ENCODE measurements at places on chromosomes 3 and 15.

DNA sequence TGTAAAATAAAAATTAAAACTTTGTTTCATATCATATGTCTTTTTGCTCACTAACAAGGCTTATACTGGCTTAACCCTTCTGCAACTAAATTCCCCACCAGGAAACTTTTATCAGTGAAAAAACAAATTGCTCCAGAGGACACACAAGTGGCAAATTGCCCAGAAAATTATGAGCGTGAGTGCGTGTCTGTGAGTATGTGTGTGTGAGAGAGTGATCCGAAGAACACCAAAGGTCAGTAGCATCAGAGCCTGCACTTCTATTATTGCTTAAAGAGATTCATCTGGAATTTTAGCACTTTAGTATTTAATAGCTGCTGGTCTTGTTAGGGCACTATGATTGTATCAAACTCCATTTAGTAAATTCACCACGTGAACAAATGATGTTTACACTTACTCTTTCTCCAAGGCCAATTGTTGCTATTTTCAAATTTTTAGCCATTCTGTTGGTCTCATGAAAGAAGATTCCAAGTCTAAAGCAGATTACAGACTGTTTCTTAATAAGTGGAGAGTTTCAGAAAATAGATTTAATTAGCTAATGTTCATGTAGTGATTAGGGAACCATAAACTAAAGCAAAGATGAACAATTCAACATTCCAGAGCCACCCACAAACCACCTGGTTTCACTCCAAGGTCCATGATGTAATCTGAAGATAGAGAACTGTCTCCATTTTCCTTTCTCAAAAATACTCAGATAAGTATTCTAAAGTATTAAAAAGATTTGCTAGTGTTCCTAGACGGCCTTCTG, 91.1 kb upstream of the IL12A start:
- no peaks in the 10 kb centered on the region for H3K27me3 ChIP-seq
- no peak overlapping the region for H3K4me3 ChIP-seq
- H3K4me1 ChIP-seq: no peaks in the 10 kb centered on the region
- no peak for DNase-seq
- H3K27ac ChIP-seq: no peak overlapping the region

DNA sequence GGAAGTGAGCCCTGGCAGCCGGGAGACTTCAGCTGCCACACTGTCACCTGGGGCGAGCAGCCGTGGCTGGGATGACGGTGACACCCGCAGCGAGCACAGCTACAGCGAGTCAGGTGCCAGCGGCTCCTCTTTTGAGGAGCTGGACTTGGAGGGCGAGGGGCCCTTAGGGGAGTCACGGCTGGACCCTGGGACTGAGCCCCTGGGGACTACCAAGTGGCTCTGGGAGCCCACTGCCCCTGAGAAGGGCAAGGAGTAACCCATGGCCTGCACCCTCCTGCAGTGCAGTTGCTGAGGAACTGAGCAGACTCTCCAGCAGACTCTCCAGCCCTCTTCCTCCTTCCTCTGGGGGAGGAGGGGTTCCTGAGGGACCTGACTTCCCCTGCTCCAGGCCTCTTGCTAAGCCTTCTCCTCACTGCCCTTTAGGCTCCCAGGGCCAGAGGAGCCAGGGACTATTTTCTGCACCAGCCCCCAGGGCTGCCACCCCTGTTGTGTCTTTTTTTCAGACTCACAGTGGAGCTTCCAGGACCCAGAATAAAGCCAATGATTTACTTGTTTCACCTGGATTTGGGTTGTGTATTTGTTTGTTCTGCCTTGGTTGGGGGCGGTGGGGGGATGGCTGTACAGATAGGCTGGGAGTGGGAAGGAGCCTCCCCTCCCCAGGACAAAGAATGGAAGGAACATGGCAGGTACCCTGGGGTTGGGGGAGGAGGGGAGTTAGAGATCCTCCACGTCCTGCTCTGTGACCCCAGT, 2.9 kb upstream of the GRM2 start:
- H3K4me1 ChIP-seq: peaks cover 22% of the 10 kb centered on the region
- no peak for DNase-seq

- no peak overlapping the region for H3K4me3 ChIP-seq
- no peaks in the 10 kb centered on the region for H3K4me1 ChIP-seq
- H3K36me3 ChIP-seq: no peaks in the 10 kb centered on the region
Measured at GRCh38 chr15:34109797-34110663, 8.1 kb downstream of the PGBD4 start.

GRCh38 chr15:100878648-100879047, 983 bp upstream of the ALDH1A3 start:
- H3K27me3 ChIP-seq: peaks cover 16% of the 10 kb centered on the region
- H3K4me1 ChIP-seq: no peaks in the 10 kb centered on the region
- no peak overlapping the region for H3K4me3 ChIP-seq
- no peak for DNase-seq
- H3K36me3 ChIP-seq: no peaks in the 10 kb centered on the region

GRCh38 chr3:12138044-12138443, 20.7 kb downstream of the TIMP4 start:
- H3K4me3 ChIP-seq: no peak overlapping the region
- H3K36me3 ChIP-seq: no peaks in the 10 kb centered on the region
- no peak overlapping the region for H3K27ac ChIP-seq
- no peak for DNase-seq

DNA sequence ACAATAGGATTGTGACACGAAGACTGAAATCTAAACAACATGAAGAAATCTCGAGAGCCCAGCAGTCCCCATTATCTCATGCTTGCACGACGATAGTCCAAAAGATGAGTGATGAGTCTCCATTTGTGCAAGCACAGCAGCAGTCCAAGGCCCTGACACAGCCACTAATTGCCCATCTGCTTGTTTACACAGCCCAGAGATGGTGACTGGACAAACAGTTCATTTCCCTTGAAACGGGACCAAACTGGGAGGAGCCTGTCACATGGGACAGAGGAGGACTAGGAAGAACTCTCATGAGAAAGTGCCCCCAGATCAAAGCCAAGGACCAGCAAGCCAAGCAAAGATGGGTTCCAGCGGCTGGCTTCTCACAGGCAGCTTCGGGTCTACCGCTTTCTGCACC, 121.0 kb downstream of the GREM1 start:
- DNase-seq: no peak
- no peaks in the 10 kb centered on the region for H3K36me3 ChIP-seq
- no peak overlapping the region for H3K27ac ChIP-seq
- H3K4me3 ChIP-seq: no peak overlapping the region
- H3K4me1 ChIP-seq: no peaks in the 10 kb centered on the region
- peaks cover 6% of the 10 kb centered on the region for H3K27me3 ChIP-seq

- no peaks in the 10 kb centered on the region for H3K36me3 ChIP-seq
- H3K4me1 ChIP-seq: no peaks in the 10 kb centered on the region
- no peak overlapping the region for H3K4me3 ChIP-seq
- DNase-seq: no peak
- no peaks in the 10 kb centered on the region for H3K27me3 ChIP-seq
Measured at GRCh38 chr3:34863485-34863884, 775.8 kb upstream of the ARPP21 start.

DNA sequence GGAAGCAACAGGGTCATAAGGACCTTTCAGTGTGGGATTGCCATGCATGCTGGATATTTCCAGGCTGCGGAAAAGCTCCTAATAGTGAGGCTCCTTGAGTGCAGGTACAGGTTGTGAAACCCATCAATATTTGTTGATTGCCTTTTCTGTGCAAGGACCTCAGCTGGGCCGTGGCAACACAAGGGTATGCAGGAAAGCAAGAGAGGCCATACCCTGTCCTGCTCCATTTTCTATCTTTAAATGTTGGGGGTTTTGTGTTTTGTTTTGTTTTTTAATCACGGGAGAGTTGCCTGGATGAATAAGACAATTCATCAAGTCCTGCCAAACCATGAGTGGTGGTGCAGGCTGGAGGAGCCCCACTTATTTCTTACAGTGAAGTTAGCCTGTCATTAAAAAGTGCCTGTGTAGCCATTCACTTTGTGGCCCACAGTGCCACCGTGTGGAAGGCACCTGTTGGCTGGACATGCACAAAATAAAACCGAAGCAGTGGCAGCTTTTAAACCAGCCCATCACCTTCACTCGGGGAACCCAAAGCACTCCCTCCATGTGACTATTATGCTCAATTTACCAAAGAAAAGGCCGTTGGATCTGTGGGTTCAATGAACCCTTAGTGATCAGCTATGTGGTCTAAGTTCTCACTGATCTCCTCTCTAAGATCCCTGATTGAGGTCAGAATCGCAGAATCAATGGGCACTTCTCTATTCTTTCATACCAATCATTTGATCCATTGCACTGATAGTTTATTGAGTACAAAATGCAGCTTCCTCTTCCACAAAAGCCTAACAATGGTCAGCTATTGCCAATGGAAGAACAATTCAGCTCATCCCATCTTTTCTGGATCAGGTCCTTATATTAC, 42.2 kb downstream of the CLDN18 start:
- peak; percentile 6 for DNase-seq
- no peaks in the 10 kb centered on the region for H3K4me1 ChIP-seq
- H3K27me3 ChIP-seq: no peaks in the 10 kb centered on the region
- no peak overlapping the region for H3K27ac ChIP-seq
- H3K4me3 ChIP-seq: no peak overlapping the region
- no peaks in the 10 kb centered on the region for H3K36me3 ChIP-seq

- H3K4me1 ChIP-seq: no peaks in the 10 kb centered on the region
- H3K4me3 ChIP-seq: no peak overlapping the region
- no peaks in the 10 kb centered on the region for H3K27me3 ChIP-seq
- no peak overlapping the region for H3K27ac ChIP-seq
- no peaks in the 10 kb centered on the region for H3K36me3 ChIP-seq
Measured at GRCh38 chr3:18544146-18544545, 119.0 kb upstream of the SATB1 start.

DNA sequence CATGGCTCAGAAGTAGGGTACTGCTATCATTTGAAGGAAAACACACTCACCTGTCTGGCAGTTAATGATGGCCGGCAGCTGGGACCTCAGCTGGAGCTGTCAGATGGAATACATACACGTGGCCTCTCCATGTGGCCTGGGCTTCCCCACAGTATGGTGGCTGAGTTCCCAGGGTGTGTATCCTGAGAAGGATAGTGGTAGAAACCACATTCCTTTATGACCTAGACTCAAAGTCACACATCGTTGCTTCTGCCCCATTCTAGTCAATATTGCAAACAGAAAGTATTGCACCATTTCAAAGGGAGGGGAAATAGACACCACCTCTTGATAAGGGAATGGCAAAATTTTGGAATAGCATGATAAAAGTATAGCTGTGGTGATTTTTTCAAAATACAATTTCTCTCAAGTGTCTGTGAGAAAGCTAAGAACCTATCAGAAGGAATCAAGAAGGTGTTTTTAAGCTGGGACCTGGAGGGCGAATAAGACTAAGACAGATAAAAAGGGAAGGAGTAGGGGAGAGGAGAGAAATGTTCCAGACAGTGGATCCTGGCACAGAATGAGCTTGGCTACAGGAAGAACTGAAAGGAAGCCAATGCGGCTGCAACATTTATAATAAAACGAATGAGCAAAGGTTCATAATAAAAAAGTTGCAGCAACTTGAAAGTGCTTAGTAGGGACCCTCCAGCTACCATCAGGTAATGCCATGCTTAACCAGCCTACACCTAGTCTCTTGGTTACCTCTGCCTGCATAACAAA, 40.1 kb upstream of the GALNT15 start:
- peaks cover 6% of the 10 kb centered on the region for H3K27me3 ChIP-seq
- H3K36me3 ChIP-seq: no peaks in the 10 kb centered on the region
- H3K27ac ChIP-seq: no peak overlapping the region
- H3K4me1 ChIP-seq: no peaks in the 10 kb centered on the region
- DNase-seq: no peak

GRCh38 chr3:71629711-71630110, 46.2 kb upstream of the FOXP1 start:
- no peaks in the 10 kb centered on the region for H3K4me1 ChIP-seq
- H3K27me3 ChIP-seq: no peaks in the 10 kb centered on the region
- H3K4me3 ChIP-seq: no peak overlapping the region
- no peak for DNase-seq
- no peak overlapping the region for H3K27ac ChIP-seq
- no peaks in the 10 kb centered on the region for H3K36me3 ChIP-seq

DNA sequence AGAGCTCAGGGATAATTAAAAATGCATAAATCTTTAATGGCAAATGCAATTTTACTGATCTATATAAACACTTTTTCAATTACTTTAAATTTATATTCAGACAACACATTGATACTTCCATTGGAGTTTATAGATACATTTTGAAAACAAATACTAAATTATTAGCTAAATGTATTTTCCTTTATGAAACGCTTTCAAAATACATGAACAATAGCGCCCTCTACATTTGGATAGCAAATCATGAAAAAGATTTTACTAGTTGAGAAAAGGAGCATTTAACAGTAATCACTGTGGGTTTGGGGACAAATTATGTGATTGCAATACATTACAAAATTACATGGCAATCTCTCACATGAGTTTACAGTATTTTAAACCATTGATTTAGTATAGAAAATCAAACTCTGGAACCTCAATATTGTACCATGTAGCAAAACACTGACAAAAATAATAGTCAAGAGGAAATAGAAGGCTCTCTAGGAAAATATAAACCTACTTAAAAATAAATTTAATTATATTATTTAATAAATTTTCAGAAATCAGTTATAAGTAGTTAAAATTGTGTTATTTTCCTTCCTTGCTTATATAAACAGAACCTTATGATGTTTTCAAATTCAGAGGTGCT, 207.9 kb downstream of the ZIC1 start:
- H3K27me3 ChIP-seq: no peaks in the 10 kb centered on the region
- no peak overlapping the region for H3K27ac ChIP-seq
- no peaks in the 10 kb centered on the region for H3K36me3 ChIP-seq

GRCh38 chr15:71891026-71891425, 80.7 kb downstream of the NR2E3 start:
- no peaks in the 10 kb centered on the region for H3K27me3 ChIP-seq
- H3K27ac ChIP-seq: no peak overlapping the region
- H3K4me3 ChIP-seq: no peak overlapping the region
- DNase-seq: no peak
- no peaks in the 10 kb centered on the region for H3K4me1 ChIP-seq
- no peaks in the 10 kb centered on the region for H3K36me3 ChIP-seq

GRCh38 chr3:5186089-5186857, 1.2 kb upstream of the EDEM1 start:
- no peak for DNase-seq
- H3K4me3 ChIP-seq: no peak overlapping the region
- H3K27me3 ChIP-seq: no peaks in the 10 kb centered on the region
- peaks cover 21% of the 10 kb centered on the region for H3K4me1 ChIP-seq
- no peaks in the 10 kb centered on the region for H3K36me3 ChIP-seq

GRCh38 chr3:24503616-24504113, 9.0 kb upstream of the THRB start:
- no peaks in the 10 kb centered on the region for H3K27me3 ChIP-seq
- no peak for DNase-seq
- H3K4me3 ChIP-seq: no peak overlapping the region
- H3K4me1 ChIP-seq: no peaks in the 10 kb centered on the region

GRCh38 chr3:58874248-58874741, 175.5 kb downstream of the CFAP20DC start:
- H3K36me3 ChIP-seq: no peaks in the 10 kb centered on the region
- H3K27me3 ChIP-seq: no peaks in the 10 kb centered on the region
- H3K27ac ChIP-seq: no peak overlapping the region
- H3K4me1 ChIP-seq: no peaks in the 10 kb centered on the region
- DNase-seq: no peak

- no peaks in the 10 kb centered on the region for H3K36me3 ChIP-seq
- H3K27ac ChIP-seq: no peak overlapping the region
- no peaks in the 10 kb centered on the region for H3K27me3 ChIP-seq
- no peak for DNase-seq
Measured at GRCh38 chr15:28985691-28986090, 99.9 kb downstream of the APBA2 start.

- no peak for DNase-seq
- H3K4me3 ChIP-seq: no peak overlapping the region
- no peaks in the 10 kb centered on the region for H3K27me3 ChIP-seq
- H3K27ac ChIP-seq: no peak overlapping the region
Measured at GRCh38 chr15:37340438-37340837, 240.1 kb upstream of the MEIS2 start.

Measured in T-cell (primary cell).